ENCODE measurements at places on chromosomes 7 and 10.

DNA sequence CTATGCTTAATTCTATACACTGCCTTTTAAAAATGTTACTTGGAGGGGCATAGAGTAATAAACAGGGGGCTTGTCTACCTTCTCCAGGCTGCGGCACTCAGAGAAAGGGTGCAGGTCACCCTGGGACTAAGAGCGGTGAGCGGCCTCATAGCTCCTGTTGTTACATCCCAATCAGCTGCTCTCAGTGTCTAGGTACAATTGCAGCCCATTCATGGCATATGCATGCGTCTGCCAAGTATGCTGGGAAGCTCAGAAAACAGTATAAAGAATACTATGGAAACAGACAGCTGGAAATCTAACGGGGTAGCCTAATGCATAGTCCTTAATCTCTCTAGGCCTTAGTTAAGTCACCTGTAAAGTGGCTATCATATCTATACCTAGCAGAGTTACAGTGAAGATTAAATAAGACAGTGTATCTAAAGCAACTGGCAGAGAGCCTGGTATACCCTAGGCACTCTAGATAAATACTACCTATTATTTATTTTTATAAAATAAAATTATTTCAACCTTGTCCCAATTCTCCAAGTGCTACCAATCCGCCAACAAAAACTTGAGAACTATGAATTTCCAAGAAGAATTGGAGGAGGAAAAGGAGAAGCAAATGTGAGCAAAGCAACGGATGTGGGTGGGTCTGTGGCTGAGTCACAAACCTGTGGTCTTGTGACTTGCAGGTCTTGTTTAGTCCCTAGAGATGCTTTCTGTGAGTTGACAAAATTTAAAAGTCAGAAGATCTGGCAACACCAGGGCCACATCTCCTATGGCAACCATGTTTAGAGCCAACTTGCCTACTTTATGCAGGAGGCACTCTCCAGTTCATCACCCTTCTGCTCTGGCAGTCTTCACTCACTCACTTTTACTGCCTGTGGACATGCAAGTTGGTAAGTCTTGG, 183.0 kb downstream of the RAPGEF5 start:
- H3K27me3 ChIP-seq: no peaks in the 10 kb centered on the region
- no peaks in the 10 kb centered on the region for H3K36me3 ChIP-seq
- H3K27ac ChIP-seq: no peak overlapping the region
- no peak overlapping the region for H3K4me3 ChIP-seq
- no peaks in the 10 kb centered on the region for H3K4me1 ChIP-seq

GRCh38 chr10:17092216-17092944, 37.2 kb downstream of the CUBN start:
- H3K4me1 ChIP-seq: no peaks in the 10 kb centered on the region
- no peak for DNase-seq
- H3K27me3 ChIP-seq: no peaks in the 10 kb centered on the region
- no peaks in the 10 kb centered on the region for H3K36me3 ChIP-seq

- H3K4me1 ChIP-seq: peaks cover 84% of the 10 kb centered on the region
- DNase-seq: no peak
- H3K27me3 ChIP-seq: no peaks in the 10 kb centered on the region
- H3K4me3 ChIP-seq: no peak overlapping the region
Observed at GRCh38 chr10:26843736-26844135, 17.0 kb downstream of the ABI1 start.

GRCh38 chr7:74708569-74709275, 51.2 kb downstream of the GTF2I start:
- H3K4me1 ChIP-seq: no peaks in the 10 kb centered on the region
- DNase-seq: no peak
- H3K27me3 ChIP-seq: no peaks in the 10 kb centered on the region
- no peak overlapping the region for H3K4me3 ChIP-seq
- no peak overlapping the region for H3K27ac ChIP-seq

GRCh38 chr10:60952067-60952845, 8.3 kb upstream of the RHOBTB1 start:
- H3K27ac ChIP-seq: no peak overlapping the region
- H3K36me3 ChIP-seq: no peaks in the 10 kb centered on the region
- no peak overlapping the region for H3K4me3 ChIP-seq
- no peaks in the 10 kb centered on the region for H3K27me3 ChIP-seq
- DNase-seq: no peak
- no peaks in the 10 kb centered on the region for H3K4me1 ChIP-seq

DNA sequence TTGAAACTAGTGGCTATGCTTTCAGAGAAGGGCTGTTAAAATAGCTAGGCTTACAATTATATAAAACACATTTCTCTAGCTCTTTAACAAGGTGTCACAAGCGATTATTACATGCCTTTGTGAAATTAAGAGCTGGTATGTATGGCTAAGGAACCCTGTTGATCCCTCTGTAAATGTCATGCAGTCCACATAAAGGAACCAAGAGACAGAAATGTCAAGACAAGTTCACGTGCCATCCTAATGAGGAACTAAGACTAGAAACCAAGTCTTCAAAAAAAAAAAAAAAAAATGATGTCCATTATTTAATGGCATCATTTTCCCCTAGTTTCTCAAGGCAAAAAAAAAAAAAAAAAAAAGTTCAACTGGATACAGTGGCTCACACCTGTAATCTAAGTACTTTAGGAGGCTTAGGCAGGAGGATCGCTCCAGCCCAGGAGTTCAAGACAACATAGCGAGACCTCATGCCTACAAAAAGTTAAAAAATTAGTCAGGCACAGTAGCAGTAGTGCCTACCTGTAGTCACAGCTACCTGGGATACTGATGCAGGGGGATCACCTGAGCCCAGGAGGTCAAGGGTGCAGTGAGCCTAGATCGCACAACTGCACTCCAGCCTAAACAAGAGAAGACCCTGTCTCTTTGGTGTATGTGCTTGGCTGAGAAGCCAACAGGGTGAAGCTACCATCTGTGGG, 63.4 kb downstream of the SRPK2 start:
- no peaks in the 10 kb centered on the region for H3K4me1 ChIP-seq
- H3K4me3 ChIP-seq: no peak overlapping the region
- H3K36me3 ChIP-seq: no peaks in the 10 kb centered on the region
- H3K27ac ChIP-seq: no peak overlapping the region

GRCh38 chr10:43421201-43421507, 12.2 kb upstream of the HNRNPF start:
- no peaks in the 10 kb centered on the region for H3K27me3 ChIP-seq
- no peaks in the 10 kb centered on the region for H3K36me3 ChIP-seq
- no peak for DNase-seq
- H3K27ac ChIP-seq: peak overlapping the region; percentile 82

DNA sequence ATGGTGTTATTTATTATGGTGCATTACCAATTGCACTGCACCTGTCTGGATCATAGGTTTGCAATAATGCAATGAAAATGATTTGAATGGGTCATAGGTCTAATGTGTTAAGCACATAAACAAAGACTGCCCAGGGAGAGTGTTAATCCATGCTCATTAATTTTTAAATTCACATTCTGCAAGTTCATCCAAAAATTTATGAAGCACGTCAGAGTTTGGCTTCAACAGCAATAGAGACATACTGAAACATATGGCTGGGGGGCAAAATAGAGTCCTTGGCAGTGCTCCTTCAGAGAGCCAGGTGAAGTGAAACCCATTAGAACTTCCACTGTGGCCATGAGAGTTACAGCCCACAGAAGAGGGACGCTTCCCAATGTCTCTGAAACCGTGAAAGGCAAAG, 441.1 kb downstream of the POM121L12 start:
- no peaks in the 10 kb centered on the region for H3K4me1 ChIP-seq
- no peak overlapping the region for H3K27ac ChIP-seq
- no peak for DNase-seq
- no peak overlapping the region for H3K4me3 ChIP-seq
- H3K27me3 ChIP-seq: no peaks in the 10 kb centered on the region
- no peaks in the 10 kb centered on the region for H3K36me3 ChIP-seq

- peaks cover 7% of the 10 kb centered on the region for H3K36me3 ChIP-seq
- DNase-seq: no peak
- H3K27ac ChIP-seq: no peak overlapping the region
- H3K4me1 ChIP-seq: peaks cover 38% of the 10 kb centered on the region
- no peaks in the 10 kb centered on the region for H3K27me3 ChIP-seq
Observed at GRCh38 chr7:106100863-106101629, 11.1 kb downstream of the SYPL1 start.

DNA sequence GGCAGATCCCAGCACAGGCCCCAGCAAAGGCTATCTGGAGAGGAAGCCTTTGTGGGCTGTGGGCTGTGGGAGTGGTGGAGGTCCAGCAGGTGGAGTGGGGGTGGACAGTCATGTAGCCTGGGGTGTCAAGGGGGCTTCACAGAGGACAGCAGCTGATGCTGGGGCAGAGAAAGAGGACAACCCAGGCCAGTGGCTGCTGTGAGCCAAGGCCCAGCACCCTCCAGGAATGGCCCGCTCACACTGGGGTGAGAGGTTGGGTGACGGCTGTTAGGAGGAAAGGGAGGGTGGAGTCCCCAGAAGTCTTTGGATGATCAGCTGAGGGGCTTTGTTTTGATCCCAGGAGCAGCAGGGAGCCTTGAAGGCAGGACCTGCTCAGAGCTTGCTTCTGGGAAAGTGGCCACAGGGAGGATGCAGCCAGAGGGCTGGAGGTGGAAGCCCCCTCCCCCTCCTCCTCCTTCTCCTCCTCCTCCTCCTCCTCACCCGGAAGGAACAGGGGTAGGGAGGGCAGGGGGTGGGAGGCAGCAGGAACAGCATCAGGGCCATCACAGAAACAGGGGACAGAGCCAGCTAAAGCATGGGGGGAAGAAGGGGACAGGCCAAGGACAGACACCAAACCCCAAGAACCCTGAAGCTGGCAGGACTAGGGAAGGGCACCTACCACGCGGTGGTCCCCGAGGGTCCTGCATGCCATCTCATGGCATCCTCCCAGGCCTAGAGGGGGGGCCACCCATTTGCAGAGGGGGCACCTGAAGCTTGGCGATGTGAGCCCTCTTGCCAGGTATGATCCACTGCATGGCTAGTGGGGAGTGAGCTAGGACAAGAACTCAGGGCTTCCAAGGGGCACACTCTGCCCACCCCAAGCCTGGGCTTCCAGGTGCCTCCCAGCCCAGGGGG, 144.9 kb downstream of the GRID1 start:
- no peak overlapping the region for H3K4me3 ChIP-seq
- H3K27ac ChIP-seq: no peak overlapping the region
- H3K4me1 ChIP-seq: no peaks in the 10 kb centered on the region
- no peak for DNase-seq

GRCh38 chr7:121300685-121301420, 27.9 kb upstream of the WNT16 start:
- no peak for DNase-seq
- H3K27me3 ChIP-seq: no peaks in the 10 kb centered on the region
- no peaks in the 10 kb centered on the region for H3K36me3 ChIP-seq
- no peak overlapping the region for H3K4me3 ChIP-seq

DNA sequence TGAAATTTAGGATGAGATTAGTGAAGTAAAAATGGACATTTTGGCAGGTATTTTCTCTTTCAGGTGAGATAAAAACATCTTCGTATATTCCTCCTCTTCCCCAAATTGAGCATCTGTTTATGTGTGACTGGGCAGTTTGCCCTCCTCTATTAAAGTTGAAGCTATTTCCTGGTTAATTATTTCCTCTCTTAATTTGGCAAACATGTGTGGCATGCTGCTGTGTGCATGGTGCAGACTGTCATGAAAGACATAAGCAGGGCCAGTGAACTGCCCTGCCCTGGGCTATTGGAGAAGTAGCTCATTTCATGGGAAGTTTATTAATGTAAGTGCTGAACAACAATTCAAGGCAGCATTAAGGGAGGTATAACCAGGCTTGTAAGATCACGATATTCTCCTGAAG, 52.6 kb downstream of the EVX1 start:
- no peak for DNase-seq
- H3K27ac ChIP-seq: no peak overlapping the region
- H3K4me3 ChIP-seq: no peak overlapping the region
- no peaks in the 10 kb centered on the region for H3K27me3 ChIP-seq

GRCh38 chr10:96124230-96125141, 5.6 kb upstream of the ZNF518A start:
- no peak overlapping the region for H3K4me3 ChIP-seq
- no peaks in the 10 kb centered on the region for H3K36me3 ChIP-seq
- H3K27ac ChIP-seq: no peak overlapping the region
- H3K27me3 ChIP-seq: peaks cover 18% of the 10 kb centered on the region
- DNase-seq: no peak

GRCh38 chr7:111210996-111211395, 120.1 kb downstream of the LRRN3 start:
- H3K36me3 ChIP-seq: no peaks in the 10 kb centered on the region
- no peak overlapping the region for H3K4me3 ChIP-seq
- H3K27me3 ChIP-seq: no peaks in the 10 kb centered on the region
- H3K4me1 ChIP-seq: no peaks in the 10 kb centered on the region
- no peak for DNase-seq

DNA sequence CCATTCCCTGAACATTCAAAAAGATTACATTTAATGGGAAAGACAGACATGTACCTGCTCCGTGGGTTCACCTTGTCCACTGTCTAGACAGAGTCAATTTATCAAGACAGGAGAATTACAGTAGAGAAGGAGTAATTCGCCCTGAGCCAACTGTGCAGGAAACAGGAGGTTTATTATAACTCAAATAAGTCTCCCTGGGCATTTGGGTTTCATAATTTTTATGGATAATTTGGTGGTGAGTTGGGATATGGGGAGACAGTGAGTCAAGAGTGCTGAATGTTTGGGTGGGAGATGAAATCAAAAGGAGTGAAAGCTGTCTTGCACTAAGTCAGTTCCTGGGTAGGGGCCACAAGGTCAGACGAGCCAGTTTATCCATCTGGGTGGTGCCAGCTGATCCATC, 165.9 kb upstream of the NAMPT start:
- no peaks in the 10 kb centered on the region for H3K4me1 ChIP-seq
- no peak overlapping the region for H3K27ac ChIP-seq
- H3K4me3 ChIP-seq: no peak overlapping the region
- H3K27me3 ChIP-seq: no peaks in the 10 kb centered on the region

DNA sequence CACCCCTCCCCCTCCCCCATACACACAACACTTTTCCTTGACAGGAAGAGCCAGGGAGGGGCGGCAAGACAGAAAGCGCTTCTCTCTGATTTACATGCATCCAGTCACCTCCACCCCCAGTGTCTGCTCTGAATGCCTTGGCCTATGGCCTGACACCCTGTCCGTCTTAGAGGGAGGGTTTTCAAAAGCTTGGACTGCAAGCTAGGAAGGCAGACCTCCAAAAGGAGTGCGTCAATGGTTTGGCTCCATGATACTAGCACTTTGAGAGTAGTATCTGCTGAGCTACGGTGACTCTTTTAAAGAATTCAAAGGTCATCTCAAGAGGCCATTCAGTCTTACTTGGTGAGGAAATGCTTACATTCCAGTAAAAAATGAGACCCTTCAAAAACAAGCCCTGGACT, 20.3 kb upstream of the PAX2 start:
- peaks cover 36% of the 10 kb centered on the region for H3K27me3 ChIP-seq
- DNase-seq: no peak
- H3K36me3 ChIP-seq: no peaks in the 10 kb centered on the region

DNA sequence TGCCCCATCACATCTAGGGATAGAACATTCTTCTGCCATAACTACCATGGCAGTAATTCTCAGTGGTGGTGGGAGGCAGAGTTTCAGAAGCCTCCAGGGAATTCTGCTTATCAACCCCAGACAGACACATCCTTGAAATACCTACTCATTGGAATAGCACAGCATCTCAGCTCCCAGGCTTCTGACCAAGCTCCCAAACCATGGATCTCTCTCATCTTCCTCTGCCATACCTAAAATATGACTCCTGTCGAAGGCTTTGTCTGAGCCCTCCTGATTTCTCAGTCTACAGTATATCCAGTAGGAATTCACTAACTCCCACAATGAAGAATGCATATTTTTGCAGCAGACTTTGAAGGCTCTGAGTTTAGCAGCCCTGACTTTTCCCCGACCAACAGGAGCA, 687.5 kb downstream of the GRID1 start:
- H3K4me1 ChIP-seq: no peaks in the 10 kb centered on the region
- no peaks in the 10 kb centered on the region for H3K27me3 ChIP-seq
- no peak for DNase-seq
- H3K36me3 ChIP-seq: no peaks in the 10 kb centered on the region

GRCh38 chr7:130379019-130379418, 1.3 kb upstream of the CPA1 start:
- H3K36me3 ChIP-seq: no peaks in the 10 kb centered on the region
- no peaks in the 10 kb centered on the region for H3K4me1 ChIP-seq
- no peak overlapping the region for H3K27ac ChIP-seq

Measured in CD4-positive, alpha-beta memory T cell (primary cell).